ENCODE measurements at places on chromosomes 6 and 20.

GRCh38 chr6:25007269-25007699 is 71.5 kb upstream of the RIPOR2 start:
- no peak for DNase-seq

DNA sequence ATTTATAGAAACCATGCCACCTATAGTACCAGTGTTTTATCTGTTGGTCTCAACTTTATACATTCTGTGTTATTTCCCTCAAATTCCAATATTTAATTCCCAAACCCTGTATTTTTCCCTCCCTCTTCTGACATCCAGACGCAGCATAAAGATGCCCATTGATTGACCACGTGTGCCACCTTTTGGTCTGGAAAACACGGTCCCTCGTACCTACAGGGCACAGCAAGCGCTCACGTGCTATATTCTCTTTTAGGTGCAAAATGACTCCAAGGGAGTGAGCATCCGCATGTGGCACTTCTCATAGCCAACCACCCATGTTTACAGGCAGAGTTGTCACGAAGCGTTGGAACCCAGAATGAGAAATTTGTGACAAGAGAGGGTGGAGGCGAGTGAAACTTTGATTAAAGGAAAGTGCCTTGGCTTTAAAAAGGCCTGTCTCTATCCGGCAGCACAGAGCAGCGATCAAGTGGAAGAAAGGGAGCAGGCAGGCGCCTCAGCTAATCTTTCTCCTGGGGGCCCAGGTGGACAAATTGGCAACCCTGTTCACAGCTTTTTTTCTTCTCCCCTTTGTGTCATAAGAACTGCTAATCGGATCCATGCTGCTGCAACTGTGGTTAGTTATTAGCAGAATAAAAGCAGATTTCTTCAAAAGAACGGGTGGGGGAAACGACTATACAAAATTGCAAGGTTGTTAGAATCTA is 225.9 kb downstream of the TMEM242 start:
- DNase-seq = no peak

- no peak for DNase-seq
Measured at GRCh38 chr20:33822423-33822822, 11.3 kb downstream of the CHMP4B start.

DNA sequence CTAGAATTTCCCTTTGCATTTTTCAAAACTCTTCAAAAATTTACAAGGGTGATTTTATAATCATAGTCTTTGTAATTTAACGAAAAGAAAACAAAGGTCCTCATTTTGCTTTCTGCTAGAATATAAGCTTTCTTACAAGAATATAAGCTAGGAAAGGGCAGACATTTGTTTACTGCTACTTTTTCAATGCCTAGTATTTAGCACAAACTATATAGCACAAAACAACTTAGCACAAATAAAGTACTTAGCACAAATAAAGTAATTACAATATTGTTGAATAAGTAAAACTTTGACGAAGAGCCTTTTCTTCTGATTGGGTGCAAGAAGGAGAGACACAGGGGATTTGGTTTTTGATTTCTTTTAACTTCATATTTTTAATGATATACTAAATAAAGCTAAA is 87.8 kb downstream of the BCAS1 start:
- no peak for DNase-seq

GRCh38 chr20:60222497-60222896 is 264.3 kb downstream of the CDH26 start:
- no peak for DNase-seq

GRCh38 chr20:2771631-2772080 is 28.8 kb downstream of the CPXM1 start:
- DNase-seq = no peak
